ENCODE measurements at places on chromosomes 3 and 15. TPM values are rescaled to one million over a fixed set of nuclear protein-coding genes. Genes with fewer than 3 reads are reported as not detected.

Gene HESX1
- total RNA-seq, result not detected

DNA sequence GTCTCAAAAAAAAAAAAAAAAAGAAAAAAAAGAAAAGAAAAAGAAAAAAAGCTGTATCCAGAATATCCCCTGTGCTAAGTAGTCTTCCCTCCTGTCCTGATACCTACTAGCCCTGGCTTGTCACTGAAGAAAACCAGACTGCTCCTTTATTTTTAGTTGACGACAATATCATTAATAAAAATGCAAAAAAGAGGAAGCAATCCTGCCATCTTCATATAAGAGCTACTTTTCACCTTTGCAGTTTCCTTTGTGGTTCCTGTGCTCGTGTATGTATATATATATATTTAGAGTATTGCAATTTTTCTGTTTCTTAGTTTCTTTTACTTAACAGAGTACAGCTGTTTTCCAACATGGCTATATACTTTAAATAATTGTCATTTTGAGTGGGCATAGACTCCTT is 13.6 kb downstream of the C3orf20 start:
- no peaks in the 10 kb centered on the region for H3K27me3 ChIP-seq
- DNase-seq, result no peak
- no peaks in the 10 kb centered on the region for H3K4me1 ChIP-seq
- H3K27ac ChIP-seq, result no peak overlapping the region

GRCh38 chr15:74046275-74046674 is 36.1 kb downstream of the GOLGA6A start:
- H3K36me3 ChIP-seq, result peaks cover 26% of the 10 kb centered on the region
- no peaks in the 10 kb centered on the region for H3K27me3 ChIP-seq
- H3K4me3 ChIP-seq, result no peak overlapping the region
- no peak overlapping the region for H3K27ac ChIP-seq

Gene SLC27A2
- not detected for total RNA-seq

Gene GRIP2
- 8.1 TPM for total RNA-seq

GRCh38 chr15:66403323-66403722 is 16.6 kb downstream of the MAP2K1 start:
- H3K4me3 ChIP-seq, result no peak overlapping the region
- no peaks in the 10 kb centered on the region for H3K36me3 ChIP-seq
- no peak for DNase-seq

Data from psoas muscle (tissue), 8 donors.